ENCODE measurements at places on chromosomes 11 and 22.

DNA sequence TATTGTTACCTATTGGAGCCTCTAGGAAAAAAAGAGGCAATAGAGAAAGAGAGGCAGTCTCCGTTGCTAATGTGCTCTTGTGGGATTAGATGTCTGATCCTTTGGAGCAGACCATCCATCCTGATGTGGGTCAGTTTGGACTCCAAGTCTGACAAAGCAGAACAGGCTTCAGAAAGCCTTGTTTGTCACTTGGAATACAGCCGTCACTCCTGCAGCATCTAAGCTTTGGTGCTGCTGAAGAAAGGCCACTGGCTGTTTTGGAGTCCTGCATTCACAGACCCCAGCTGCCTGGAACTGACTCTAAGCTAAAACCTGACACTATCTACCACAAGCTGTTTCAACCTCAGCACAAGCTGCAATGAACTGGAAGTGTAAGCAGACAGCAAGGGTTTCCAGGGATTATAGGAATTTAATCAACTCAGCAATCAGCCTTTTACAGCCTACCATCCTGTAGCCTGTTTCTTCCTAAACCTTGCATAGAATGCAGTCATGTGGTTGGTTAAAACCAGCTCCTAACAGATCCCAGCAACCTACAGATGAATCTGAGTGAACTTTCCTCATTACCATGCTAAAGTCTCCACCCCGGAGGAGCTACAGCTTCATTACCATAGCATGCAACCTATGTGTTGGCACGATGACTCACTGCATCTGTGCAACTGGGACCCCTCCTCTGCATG, 3.7 kb upstream of the PLAAT4 start:
- DNase-seq, result no peak

GRCh38 chr11:44494785-44495184, 70.7 kb upstream of the CD82 start:
- no peak for DNase-seq

DNA sequence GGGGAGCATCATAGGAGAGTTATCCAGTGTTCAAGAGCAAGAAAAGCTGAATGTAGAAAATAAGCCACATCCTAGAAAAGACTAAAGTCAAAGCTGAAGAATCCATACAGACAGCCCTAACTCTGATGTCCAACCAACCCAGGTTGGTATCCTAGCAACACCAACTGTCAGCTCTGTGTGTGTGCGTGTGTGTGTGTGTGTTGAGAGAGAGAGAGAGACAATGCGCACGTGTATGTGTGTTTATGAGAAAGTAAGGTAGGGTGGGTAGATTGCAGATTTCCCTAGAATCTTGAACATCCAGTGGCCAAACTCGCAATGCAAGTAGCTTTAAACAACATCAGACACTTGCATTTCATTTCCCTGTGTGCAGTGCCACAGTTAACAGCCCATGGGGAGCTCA, 274.9 kb downstream of the FAM181B start:
- no peak for DNase-seq

GRCh38 chr22:19167106-19167869, 11.2 kb downstream of the SLC25A1 start:
- no peak for DNase-seq

- no peak for DNase-seq
Measured at GRCh38 chr11:44952500-44953260, 2.0 kb upstream of the TP53I11 start.

GRCh38 chr11:119445850-119446249, 22.9 kb upstream of the THY1 start:
- DNase-seq, result no peak

GRCh38 chr22:37229012-37229804, 14.9 kb downstream of the RAC2 start:
- peak; percentile 79 for DNase-seq

- no peak for DNase-seq
Measured at GRCh38 chr11:120199613-120200012, 11.2 kb upstream of the OAF start.

GRCh38 chr11:73229321-73229895, 11.3 kb downstream of the P2RY2 start:
- DNase-seq, result no peak

DNA sequence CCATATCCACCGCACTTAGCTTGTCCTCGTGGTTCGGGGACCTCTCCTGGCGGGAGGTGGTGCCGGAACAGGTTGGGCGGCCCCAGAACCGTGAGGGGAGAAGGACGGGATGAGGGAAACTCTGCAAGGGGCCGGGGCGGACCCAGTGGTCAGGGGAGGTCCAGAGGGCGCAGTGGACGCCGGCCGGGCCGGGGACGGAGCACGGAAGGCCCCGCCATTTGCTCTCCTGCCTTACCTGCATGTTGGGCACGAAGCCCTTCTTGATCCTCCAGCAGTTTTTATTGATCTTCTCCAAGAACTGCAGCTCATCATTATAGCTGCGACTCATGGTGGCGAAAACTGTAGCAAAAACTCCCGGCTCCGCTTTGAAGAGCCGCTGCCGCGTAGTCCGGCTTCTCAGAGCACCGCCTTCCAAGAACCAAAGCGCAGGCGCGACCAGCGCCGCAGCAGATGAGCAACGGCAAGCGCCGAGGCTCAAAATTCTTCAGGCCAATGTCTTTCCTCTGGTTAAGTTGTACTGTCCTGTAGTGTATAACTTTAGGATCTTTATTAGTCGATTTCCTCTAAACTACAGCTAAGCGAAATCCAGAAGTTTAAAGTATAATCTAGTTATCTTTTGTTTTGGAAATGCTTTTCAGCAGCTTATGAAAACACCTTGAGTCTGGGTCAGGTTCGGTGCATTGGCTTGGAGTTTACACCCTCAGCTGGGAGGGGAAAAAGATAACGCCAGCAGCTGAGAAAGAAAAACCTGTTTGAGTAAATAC, at the start of gene RTCB:
Gene RTCB (minus strand): TSS at position 419 of the 764 bp plus-strand sequence. CDS start 91 bp downstream, at position 328.
- peak; percentile 89 for DNase-seq

DNA sequence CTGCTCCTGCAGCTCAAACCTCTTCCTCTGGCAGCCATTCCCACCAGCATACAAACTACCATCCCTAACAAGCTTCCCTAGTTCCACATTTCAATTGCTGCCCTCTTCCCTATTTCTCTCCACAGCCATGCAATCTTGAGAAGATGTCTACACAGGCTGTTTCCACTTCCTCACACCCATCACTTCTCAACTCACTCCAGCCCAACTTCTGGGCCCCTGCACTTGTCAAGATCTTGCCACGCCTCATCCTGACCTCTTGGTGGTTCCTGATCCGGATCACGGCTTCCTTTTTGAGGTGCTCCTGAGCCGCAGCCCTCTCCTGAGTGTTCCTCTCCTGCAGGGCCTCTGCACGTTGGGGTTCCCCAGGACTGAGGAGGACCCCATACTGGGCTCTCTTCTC, 22.6 kb downstream of the RPL27A start:
- no peak for DNase-seq

DNA sequence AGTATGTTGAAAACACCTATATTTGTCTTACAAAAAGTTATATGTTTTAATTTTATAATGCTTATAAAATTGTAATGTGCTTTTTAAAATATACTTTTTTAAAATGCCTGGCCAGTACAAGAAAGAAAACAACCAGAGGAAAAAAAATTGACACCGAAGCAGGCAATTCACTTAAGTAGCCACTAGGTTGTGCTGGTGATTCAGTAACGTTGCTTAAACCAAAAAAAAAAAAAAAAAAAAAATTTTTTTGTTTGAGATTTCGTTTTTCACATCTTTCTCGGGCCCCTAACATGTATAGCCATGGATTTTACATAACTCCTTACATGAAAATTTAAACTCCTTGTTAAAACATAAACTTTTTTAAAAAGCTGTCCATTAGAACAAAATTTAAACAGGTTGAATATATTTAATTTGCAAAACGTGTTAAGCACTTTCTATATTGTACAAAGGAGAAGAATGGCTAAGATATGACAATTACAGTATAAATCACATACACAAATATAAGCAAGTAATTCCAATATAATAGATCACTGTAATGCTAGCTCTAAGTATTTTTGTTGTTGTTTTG, 9.2 kb downstream of the OR8B4 start:
- DNase-seq, result peak; percentile 46

GRCh38 chr11:64650923-64651523, 60.0 kb downstream of the SLC22A12 start:
- DNase-seq, result peak; percentile 33

DNA sequence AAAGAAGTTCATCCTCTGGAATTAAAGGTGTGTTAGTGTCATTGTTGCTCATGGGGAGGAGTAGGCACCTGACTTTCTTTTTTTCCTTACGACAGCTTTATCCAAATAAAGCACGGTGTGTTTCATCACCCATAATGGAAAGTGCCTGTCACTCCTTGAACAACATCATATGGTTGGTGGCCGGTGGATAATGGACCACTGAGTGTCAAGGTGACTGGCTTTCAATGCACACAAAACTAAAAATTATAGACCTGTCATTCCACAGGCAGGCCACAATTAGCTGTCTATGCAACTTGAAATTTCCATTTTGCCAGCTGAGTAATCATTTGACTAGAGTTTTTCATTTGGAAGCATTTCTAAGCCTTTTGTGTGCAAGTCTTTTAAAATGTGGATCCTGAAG, 45.0 kb upstream of the MPPED2 start:
- no peak for DNase-seq

- no peak for DNase-seq
Measured at GRCh38 chr11:88282747-88283515, 54.6 kb downstream of the CTSC start.

- no peak for DNase-seq
Measured at GRCh38 chr11:73907191-73907590, 30.4 kb downstream of the PAAF1 start.

- DNase-seq, result no peak
Measured at GRCh38 chr11:112797092-112797491, 164.1 kb upstream of the NCAM1 start.

DNA sequence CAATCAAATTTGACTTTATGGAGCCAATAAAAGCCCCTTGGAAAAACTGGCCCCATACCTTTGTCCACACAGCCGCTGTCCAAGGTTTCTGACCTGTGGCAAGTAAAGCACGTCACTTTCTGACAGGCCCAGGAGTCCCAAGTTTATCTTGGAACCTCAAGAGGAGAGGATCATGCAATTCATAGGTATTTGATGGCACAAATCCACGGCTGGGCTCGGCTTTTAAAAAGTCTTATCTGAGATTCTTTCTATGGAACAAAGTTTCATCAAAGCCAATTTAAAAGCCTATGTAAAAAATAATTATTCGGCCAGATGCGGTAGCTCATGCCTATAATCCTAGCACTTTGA, 13.6 kb downstream of the TMEM138 start:
- no peak for DNase-seq

- no peak for DNase-seq
Measured at GRCh38 chr11:19237813-19238212, 2.9 kb downstream of the E2F8 start.

DNA sequence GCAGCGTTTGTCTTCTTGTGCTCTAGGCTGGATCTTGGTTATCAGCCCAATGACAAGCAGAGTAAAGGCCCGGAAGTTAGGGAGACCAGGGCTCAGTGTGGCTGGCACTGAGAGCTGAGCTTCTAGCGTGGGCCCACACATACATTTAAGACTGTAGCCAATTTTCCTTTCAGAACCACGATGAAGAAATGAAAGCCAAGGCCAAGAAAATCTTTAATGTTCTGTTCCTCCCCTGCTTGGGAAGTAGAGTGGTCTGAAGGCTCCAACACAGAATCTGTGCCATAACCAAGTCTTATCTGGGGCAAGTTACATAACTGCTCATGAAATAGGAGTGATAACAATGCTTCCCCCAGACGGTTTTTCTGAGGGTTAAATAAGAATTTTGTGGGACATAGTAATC, 4.7 kb upstream of the ST3GAL4 start:
- DNase-seq, result no peak

- no peak for DNase-seq
Measured at GRCh38 chr11:112097734-112098528, 11.3 kb downstream of the SDHD start.

- no peak for DNase-seq
Measured at GRCh38 chr11:128590587-128590986, 3.2 kb upstream of the ETS1 start.

DNA sequence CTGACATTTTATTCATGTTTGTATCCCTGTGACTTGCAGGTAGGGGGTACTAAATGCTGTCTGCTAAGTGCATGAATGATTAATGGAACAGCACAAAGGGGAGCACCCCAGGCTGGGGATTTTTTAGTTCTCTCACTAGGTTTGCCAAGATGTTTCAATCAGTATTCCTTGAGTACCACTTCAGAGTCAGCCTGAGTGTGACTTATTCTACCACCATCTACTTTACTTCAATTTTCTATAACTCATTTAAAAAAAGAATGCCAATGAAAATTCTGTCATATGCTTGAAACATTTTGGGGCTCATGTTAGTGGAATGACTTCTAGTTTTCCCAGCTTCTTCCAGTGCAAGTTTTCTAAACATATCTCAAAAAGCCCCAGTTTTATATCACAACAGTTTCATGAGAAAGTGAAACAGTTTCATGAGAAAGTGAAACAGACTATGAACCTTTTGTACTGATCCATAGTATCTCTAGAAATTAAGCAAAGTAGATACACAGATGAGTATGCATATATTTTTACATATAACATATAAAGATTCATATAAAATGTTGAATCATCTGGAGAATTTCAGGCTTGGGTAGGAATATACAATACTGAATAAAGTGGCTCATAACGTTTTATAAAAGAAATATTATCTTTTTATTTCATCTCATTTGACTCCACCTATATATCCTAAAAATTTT, 252.4 kb downstream of the GRM5 start:
- no peak for DNase-seq
